ENCODE measurements at places on chromosomes 3 and 15.
A peak's percentile ranks its signal among the peaks of the same experiment; 100 is the strongest.

DNA sequence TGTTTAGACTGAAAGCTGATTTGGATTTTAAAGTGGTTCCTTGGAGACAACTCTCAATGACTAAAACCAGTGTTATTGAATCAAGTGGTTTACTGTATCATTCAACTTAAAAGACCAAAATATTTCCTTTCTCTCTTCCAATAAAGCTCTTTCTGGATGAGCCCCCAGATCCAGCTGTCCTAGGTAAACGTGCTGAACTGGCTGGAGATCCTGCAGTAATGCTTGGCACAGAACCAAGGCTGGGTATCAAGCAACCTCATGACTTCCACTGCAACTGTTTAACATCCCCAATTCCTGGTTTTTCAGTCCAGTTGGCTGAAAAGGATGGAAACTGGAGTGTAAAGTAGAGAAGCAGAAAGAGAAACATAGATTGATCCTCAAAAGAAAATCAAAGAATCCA lies 28.9 kb downstream of the SEC22C start:
- DNase-seq = no peak

GRCh38 chr3:171192176-171192854 lies 165.8 kb upstream of the SLC2A2 start:
- no peak for DNase-seq

- peak; percentile 78 for DNase-seq
Measured at GRCh38 chr15:45456212-45457106, 66.1 kb downstream of the SLC30A4 start.

DNA sequence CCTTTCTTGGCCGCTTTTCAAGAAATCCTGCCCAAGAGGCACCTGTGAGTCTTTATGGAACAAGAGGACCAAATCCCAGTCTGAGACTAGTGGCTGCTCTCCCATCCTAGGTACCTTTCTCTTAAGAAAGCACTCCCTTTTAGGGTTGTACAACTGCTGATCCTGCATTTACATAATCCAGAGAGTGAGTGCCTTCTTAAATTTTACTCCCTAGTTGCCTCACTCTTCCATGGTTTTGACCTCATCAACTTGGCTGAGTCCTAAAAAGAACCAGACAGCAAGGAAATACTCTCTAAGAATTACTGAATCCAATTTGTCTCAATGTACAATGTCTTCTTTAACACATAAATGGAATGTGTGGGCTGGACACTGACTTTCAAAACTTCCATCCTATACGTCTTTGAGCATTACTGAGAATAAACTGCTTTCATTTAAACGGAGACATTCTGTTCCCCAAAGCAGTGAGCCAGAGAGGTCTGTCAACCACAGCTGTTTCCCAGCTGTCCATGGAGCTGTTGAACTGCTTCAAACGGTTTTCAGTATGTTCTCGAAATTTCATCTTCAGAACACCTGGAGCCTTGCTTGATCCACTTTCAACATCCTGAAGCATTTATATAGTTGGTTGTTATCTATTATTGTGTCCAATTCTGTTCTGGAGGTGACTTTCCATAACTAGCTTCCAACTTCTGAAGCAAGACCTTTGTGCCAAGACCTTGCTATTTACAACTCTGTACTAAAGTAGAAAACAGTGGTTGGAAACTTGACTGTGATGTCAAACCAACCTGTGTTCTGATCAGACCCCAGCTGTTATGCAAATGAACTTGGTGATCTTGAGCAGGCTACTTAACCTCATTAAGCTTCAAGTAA lies 179.1 kb downstream of the SLC9A9 start:
- no peak for DNase-seq

- no peak for DNase-seq
Measured at GRCh38 chr3:167750272-167750971, 14.9 kb downstream of the SERPINI1 start.

GRCh38 chr3:165918657-165918979 lies 81.4 kb upstream of the BCHE start:
- DNase-seq = no peak

DNA sequence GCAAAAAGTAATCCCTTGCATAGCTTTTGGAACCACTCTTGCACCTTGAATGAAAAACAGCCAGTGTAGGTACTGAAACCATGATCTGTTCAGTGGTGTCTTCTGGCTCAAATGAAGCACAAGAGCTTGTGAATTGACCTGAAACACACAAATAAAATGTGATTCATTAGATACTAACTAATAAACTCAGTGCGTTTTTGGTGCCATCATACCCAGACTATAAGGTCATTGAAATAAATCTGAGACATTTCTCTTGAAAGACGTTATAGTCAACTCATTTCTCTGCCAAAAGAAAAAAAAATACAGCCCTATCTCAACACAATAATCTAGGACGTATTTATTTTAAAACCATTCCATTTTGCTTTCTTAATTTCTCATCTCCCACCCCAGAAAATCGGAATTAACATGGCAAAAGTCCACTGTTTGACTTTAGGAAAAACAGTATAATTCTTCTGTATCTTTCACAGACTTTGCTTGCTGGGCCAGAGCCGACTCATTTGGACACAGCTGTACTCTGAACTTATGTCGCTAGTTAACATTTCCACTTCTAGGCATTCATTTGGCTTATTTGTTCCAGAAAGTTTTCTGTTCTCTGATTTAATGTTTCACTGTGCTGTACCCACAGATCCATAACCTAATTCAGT lies 284.9 kb upstream of the TBL1XR1 start:
- DNase-seq = no peak

- no peak for DNase-seq
Measured at GRCh38 chr3:11410564-11410963, 138.4 kb downstream of the ATG7 start.

DNA sequence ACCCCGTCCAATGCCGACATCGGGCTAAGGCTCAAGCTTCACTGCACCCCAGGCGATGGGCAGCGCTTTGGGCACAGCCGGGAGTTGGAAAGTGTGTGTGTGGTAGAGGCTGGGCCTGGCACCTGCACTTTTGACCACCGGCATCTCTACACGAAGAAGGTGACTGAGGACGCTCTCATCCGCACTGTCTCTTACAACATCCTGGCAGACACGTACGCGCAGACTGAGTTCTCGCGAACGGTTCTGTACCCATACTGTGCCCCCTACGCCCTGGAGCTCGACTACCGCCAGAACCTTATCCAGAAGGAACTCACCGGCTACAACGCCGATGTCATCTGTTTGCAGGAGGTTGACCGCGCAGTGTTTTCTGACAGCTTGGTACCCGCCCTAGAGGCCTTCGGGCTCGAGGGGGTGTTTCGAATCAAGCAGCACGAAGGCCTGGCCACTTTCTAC lies 1.0 kb downstream of the PDE12 start:
- peak; percentile 76 for DNase-seq

GRCh38 chr3:141808586-141808985 lies 45.4 kb downstream of the GRK7 start:
- DNase-seq = no peak

DNA sequence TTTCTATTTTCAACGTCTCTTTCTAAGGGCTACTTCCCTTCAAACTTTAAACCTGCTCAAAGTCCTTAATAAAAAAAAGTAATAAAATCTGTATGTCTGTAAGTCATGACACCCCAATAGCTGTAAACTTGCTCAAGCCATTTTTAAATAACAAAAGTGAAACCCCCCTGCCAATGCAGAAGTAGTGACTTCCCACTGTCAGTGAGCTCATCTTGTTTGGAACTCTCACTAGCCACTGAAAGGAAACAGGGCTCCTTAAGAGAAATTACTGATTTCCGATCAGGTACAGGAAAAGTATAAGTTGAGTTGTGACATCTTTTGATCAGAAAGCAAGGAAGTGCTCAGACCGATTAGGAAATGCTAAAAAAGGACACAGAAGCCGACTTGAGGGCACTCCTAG lies 27.6 kb upstream of the GPR171 start:
- peak; percentile 20 for DNase-seq

DNA sequence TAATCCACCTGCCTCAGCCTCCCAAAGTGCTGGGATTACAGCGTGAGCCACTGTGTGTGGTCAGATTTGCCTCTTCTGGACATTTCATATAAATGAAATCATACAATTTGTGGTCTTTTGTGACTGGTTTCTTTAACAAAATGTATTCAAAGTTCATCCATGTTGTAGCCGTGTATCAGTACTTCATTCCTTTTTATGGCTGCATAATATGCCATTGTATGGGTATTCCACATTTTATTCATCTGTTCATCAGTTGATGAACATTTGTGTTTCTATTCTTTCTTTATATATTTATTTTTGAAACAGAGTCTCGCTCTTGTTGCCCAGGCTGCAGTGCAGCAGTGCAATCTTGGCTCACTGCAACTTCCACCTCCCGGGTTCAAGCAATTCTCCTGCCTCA lies 25.8 kb downstream of the WDR76 start:
- DNase-seq = no peak

GRCh38 chr15:57118013-57118799 lies 199.8 kb downstream of the TCF12 start:
- DNase-seq = no peak

GRCh38 chr3:151371526-151371925 lies 13.0 kb downstream of the P2RY12 start:
- no peak for DNase-seq

DNA sequence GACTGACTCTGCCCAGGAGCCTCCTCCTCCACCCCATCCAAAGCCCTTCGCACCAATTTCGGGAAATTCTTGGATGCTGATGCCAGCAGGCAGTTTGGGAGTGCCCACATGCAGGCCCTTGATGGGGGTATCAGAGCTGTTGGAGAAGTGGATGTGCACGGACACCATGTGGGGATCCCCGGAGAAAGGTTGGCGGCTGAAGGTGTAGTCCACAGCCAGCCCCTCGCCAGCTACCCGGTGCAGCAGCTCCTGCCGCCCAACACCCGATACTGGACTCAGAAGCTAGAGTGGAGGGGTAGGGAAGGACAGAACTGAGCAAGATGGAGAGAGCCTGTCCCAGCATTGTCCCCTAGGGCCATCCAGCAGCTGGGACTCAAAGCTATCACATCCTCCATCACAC lies 15.5 kb upstream of the CPEB1 start:
- no peak for DNase-seq

DNA sequence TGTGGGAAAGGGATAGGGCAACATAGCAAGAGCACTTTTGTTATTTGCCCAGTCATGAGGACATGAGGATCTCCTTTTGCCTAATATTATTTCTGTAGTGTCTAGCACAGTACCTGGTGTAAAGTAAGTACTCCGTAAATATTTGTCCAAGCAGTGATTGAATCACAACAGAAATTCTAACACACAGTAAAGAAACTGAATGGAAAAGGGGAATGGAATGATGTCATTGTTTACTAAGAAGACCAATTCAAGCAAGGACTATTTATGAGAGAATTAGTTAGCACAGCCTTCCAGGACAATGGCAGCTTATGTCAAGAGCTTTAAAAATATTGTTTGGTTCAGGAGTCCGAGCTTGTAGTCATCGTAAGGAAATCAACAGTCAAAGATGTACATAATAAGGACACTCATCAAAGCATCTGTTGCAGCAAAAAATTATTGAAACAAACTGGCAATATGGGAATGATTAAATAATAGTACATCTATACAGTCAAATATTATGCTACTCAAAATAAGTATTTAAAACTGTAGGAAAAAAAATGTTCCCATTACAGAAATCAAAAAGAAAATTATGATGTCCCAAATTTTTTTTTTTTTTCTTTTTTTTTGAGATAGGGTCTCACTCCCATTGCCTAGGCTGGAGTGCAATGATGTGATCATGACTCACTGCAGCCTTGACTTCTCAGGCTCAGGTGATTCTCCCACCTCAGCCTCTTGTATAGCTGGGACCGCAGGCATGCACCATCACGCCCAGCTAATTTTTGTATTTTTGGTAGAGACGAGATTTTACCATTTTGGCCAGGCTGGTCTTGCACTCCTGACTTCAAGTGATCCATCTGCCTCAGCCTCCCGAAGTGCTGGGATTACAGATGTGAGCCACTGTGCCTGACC lies 17.9 kb downstream of the CAPN7 start:
- DNase-seq = no peak

DNA sequence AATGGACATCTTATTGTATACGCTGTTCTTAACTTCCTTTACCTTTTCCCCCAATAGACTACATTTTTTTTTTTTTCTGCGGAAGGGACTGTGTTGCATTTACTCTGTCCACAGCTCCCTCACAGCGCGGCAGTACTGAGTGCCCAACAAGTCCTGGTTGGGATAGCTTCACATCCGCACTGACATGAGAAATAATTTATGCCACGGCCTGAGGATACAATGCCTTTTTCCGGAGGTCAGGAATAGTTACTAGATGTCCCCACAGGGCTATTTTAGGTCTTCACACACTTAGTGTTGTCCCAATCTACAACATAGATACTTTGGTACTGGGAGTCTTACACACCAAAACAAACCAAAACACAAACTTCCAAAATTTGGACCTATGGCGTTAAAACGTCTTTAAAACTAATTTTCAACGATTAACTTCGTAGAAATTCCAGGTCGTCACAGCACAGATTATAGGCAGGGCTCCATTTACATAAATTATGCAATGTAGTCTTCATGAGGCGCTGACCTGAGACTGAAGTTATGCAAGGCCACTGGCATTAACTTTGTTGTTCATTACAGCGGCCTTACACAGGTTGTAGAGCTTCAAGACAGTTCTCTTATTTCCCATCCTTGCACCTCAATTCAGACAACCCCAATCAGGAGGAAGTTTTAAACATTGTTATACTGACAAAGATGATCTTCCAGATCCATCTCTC lies 989 bp upstream of the PPIB start:
- no peak for DNase-seq

DNA sequence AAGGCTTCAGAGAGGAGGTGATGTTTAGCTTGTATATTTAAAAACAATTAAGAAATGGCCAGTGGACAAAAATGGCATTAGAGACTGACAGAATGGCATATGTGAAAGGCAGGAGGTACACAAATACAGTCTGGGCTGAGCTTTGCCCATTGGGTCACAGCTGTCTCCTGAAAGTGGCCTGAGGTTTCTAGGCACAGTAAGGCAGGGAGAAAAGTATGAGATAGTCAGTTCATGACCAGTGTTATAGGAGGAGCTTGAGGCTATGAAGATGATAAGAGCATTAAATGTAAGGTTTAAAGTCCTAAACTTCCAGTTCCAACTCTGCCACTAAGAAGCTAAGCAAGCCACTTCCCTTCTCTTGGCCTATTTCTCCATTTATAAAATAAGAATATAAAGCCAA lies 111.2 kb upstream of the SETMAR start:
- no peak for DNase-seq

DNA sequence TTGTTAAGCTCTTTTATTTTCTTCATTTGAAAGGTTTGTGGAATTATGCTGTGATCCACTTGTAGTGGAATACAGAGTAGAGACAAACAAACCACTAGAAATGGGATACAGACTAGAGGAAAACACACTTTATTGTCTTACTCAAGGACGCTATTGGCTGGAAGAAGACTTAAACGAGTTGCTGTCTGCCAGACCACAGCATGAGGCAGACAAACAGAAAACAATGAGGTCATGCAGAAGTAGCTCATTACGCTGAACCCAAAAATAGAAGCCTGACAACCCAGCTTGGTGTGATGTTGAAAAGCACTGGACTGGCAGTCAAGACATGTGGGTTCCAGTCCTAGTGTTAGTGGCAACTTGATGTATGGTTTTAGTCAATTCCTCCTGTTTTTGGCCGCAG lies 62.4 kb upstream of the P3H2 start:
- DNase-seq = no peak
